GM23248 (cell line): ENCODE measurements at places on chromosomes 2 and 18.

DNA sequence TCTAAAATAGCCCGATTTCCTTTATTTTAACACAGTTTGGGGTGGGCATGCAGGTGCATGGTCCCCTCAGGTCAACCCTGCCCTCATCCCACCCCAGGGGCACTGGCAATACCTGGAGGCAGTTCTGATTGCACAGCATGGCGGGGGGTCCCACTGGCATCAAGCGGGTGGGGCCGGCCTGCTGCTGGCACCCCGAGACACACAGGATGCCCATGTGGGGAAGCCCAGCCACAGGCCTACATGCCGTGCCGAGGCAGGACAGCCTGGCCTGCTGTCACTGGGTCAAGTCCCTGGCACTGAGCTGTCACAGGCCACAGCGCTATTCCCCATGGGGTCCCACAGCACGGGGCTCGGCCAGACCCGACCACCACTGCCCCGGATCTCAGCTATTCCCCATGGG is 11.9 kb upstream of the KCNG2 start:
- DNase-seq, result no peak

GRCh38 chr2:119650846-119651370 is 28.1 kb upstream of the TMEM177 start:
- DNase-seq, result peak; percentile 6

DNA sequence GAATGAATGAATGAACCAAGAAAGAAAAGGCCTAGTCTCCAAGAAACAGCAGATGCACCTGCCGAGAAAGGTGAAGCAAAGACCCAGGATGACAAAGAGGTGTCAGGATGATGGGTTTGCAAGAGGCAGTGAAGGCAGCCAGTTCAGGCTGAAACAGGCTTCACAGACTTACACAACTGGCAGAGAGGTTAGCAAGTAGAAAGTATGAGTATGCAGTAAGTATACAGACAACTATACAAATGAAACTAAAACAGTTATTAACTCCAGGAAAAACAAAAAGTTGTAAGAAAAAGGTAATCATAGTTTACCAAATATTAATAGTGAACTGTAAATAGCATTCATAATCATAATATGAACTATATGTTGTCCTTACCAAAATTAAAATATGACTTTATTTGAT is 19.8 kb upstream of the RNU4ATAC start:
- no peak for DNase-seq

GRCh38 chr18:48942554-48943261 is 8.1 kb downstream of the SMAD7 start:
- peak; percentile 97 for DNase-seq

DNA sequence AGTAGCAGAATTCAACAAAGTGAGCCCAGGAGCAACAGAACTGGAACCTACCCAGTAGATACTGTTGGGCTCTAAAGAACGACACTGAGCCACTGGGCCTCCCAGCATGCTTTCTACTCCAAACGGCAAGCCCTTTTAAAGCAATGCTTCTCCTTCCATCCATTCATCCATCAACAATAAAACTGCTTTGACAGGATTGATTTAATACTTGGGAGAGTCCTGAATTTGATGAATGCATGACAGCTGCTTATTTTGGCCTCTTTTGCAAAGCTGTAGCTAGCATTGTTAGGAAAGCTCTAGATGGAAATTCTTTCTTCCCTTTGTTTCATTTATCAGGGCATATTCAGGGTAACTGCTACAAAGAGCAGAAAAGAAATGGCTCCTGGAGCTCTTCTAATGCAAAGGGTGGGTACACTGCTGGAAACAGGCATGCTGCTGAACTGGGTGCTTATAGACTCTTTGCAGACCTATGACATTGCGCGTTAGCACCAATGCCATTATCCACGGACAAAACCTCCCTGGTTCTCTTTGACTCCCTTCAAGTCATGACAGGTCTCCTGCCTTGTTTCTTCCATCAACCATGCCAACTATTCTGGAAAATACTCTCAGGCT is 138.4 kb upstream of the HNRNPA3 start:
- DNase-seq, result no peak

DNA sequence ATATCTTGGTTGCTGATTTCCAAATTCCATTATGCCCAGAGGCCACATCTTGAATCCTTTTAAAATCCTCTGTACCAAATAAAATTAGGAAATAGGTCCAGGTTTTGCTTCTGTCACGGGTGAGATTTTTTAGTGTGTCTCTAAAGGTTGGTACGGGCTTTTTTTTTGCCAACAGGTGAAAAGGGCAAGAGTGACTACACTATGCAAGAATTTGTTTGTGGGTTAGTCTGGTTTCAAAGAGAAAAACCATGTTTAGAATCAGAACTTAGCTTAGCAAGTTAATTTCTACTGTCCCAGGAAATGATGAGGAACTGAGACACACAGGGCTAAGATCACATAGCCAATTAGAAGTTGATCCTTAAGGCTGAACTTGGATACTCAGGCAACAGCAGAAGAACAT is 41.7 kb downstream of the POLR1A start:
- DNase-seq, result peak; percentile 68

GRCh38 chr2:150491943-150492342 is 4.5 kb upstream of the RND3 start:
- DNase-seq, result peak; percentile 83

DNA sequence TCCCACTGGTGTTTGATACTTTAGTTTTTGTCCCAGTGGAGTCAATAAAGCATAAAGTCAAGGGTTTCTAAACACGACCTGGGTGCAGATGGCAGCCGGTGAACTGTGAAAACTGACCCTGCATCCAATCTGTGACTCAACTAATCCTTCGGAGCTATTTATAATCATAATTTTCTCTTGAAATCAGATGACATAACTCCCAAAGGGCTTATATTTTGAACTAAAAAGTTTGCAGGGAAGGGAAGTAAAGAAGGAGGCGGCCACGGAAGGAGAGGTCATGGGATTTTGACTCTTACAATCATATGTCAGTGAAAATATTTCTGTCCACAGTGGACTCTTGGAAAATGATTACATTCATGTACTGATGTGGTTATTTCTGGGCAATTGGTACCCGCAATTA is 178.5 kb downstream of the PDE1A start:
- DNase-seq, result no peak

- no peak for DNase-seq
These were observed 42.6 kb upstream of the DSC1 start for GRCh38 chr18:31205273-31205672.

GRCh38 chr18:58443671-58444070 is 185.2 kb downstream of the ALPK2 start:
- no peak for DNase-seq

DNA sequence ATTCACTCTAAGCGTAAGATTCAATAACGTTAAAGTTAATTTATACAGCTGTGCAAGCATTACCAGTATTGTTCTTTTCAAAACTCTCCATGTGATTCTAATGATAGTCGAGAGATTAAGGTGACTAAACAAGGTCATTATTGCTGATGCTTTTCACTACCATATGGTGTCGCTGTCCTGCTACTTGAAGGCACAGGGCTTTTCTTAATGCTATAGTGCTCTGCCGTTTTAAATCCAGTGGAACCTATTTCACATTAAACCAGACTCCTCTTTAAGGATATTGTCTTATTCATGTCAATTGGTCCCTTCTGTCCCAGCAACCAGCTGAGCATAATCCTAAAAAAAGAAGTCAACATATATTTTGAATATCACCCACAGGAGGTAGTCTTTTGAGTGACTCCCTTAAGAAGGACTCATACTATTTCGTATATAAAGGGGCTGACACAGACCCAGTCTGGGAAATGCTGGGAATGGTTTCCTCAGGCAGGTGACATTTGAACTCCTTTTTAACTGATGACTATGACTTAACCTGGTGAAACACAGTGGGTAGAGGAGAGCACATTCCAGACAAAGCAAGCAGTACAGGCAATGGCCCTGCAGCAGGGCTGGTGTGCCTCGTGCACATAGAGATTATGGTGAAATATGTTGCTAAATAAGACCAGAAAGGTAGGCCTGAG is 53.9 kb upstream of the CYTIP start:
- DNase-seq, result peak; percentile 77

- peak; percentile 90 for DNase-seq
These were observed 28.1 kb upstream of the TMEM247 start for GRCh38 chr2:46451131-46451711.

- no peak for DNase-seq
These were observed 35.2 kb upstream of the CDH19 start for GRCh38 chr18:66638856-66639629.

- DNase-seq, result peak; percentile 77
These were observed 114.5 kb upstream of the ZFP36L2 start for GRCh38 chr2:43340945-43341356.

DNA sequence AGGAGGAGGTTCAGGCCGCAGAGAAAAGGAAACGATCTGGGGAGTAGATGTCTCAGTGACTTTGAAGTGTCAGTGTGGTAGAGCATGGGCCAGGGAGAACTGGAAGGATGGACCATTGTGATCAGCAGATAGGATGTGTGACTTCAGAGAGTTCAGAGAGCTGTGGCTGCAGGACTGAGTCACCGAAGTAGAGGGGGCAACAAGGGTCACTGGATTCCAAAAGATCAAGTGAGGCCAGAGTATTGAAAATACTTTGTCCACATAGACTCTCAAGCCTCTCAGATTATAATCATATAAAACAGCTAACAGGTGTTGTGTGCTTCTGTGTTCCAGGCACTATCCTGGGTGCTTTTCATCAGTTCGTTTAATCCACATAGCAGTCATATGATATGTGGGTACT is 99.4 kb downstream of the CRIM1 start:
- DNase-seq, result no peak

DNA sequence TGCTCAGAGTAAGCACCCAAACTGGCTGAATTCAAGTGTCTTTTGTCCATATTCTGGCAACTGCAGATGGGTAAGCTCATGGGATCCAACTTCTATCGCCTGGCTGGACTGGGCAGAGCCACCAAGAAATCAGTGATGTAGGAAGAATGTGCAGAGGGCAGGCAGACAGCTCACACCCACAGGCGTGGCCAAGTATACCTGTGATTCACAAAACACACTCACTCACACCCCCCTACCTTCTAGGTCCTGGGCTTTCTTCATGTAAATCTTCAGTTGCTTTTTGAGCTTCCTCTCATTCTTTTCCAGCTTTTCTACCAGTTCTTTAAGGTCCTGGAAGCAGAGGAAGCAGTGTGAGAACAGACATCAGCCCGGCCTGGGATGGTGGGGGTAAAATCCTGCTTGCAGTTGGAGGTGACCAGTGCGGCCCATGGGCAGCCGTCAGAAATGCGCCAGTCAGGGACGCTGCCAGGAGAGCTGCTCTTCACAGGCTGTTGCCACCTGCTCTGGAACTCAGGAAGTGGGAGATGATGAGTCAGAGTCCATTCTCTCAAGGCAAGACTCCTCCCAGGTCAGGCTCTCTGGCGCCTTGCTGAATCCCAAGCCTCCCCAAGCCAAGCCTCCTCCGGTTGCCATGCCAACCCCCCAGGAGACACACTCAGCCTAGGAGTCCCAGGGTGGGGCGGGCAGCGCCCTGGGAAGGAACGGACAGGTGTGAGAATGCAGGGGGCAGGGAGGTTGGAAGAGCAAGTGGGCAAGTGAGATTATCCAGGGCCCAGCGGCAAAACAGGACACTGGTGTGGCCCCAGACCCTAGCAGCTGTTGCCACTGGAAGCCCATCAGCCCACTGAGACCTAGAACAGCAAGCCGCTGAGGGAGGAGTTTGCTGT is 36.2 kb upstream of the ACAA2 start:
- peak; percentile 94 for DNase-seq

- no peak for DNase-seq
These were observed 142.2 kb downstream of the MAP2 start for GRCh38 chr2:209565896-209566582.

DNA sequence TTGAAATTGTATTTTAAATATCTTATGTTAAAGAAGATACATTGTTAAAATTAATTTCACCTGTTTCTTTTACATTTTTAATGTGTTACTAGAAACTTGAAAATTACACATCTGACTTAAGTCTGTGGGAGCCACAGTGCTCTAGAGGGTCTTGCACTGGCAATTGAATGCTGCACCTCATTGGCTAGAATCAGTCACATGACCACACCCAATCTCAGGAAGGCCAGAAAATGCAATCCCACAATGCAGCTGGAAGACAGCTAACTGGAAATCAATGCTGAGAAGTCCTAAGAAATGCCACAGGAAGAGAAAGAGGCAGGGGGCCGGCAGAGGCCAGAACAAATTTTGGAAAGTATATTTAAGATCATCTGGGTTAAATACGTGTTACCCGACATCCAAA is 189.2 kb upstream of the POU3F3 start:
- DNase-seq, result no peak

DNA sequence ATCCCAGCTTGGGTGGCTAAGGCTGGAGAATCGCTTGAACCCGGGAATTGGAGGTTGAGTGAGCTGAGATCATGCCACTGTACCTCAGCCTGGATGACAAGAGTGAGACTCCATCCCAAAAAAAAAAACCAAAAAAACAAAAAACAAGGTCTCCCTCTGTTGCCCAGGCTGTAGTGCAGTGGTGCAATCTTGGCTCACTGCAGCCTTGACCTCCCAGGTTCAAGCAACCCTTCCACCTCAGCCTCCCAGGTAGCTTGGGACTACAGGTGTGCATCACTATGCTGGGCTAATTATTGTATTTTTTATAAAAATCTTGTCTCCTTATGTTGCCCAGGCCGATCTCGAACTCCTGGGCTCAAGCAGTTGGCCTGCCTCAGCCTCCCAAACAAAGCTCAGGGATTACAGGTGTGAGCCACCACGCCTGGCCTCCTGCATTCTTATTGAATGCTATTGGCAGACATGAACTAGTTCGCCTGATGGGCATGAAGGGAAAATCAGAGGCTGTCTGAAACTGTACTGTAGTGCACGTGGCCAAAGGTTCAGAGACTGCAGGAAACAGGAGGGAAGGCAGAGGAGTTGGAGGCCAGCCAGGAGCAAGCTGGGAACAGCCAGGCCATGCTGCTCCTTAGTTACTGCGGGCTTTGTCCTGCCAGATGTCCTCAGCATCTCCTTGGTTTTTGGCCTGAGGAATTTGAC is 16.0 kb upstream of the ASXL2 start:
- peak; percentile 23 for DNase-seq

DNA sequence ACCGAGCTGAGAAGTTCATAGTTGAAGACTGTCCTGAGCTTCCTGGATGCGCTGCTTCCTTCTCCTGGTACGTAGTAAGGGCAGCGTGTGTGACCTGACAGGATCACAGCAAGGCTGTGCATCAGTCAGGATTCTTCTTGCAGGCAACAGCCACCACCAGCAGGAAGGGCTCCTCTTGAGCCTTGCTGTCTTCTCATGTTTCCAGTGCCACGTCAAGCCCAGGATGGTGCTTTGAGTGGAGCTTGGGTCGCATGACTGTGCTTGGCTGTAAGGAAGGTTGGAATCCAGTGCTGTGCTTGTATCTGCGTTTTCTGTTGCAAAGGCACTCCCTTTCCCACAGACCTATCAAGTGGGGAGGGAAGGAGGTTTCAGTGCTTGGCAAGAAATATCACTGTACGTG is 194.3 kb downstream of the LDLRAD4 start:
- DNase-seq, result no peak

GRCh38 chr18:34521040-34521439 is 189.1 kb upstream of the DTNA start:
- no peak for DNase-seq
